NCI-H2171 (cell line): ENCODE measurements at places on chromosomes 2 and 18.
A peak's percentile ranks its signal among the peaks of the same experiment; 100 is the strongest.

DNA sequence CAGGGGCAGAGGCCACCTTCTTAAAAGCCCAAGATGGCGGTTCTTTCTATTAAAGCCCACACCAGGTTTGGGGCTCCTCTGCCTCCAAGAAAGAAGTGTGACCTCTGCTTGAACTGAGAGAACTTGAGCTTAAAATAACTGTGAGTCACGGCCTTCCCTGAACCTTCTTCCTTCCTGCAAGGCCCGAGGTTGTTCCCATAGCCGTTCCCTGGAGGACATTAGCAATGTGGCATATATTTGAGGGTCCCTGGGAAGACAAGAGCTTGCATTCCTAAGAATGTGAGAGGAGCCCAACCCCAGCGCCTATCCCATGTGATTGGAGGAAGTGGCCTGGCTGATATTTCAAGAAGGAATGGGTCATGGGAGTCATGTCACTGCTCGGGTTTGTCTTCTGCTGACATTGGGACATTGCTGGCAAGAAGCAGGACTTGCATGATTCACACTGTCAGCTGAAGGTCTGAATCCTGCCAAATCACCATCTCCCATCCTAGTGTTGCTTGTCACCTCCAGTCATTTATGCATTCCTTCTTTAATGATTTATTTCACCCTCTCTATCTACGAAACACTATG is 168.1 kb downstream of the TRIB2 start:
- no peak for DNase-seq

- DNase-seq: no peak
These were observed 715 bp upstream of the CFAP36 start for GRCh38 chr2:55518841-55519165.

- DNase-seq: no peak
These were observed 2.0 kb downstream of the MFSD6 start for GRCh38 chr2:190410166-190410565.

GRCh38 chr2:17540093-17540812 is at the start of gene VSNL1:
Gene VSNL1, plus strand, starts transcription at chr2:17540696. Its CDS starts 51,379 bp downstream, at chr2:17592075.
- peak; percentile 45 for DNase-seq

DNA sequence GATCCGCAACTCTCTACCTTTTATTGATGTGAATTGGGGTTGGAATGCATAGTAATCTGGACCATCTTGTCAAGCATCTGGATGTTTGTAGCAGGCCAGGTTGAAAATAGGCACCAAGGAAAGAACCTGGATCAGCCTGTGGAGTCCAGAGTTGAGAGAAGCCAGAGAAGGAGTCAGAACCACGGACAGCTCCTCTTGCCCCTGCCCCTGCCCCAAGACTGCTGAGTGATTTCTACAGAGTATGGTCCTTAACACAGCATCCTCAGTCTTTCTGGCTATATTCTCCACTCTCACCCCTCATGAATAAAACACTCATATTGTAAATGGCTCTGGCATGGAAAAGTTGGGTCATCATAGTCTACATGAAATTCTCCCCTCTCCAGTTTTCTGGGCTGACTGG is 154.6 kb downstream of the LOXHD1 start:
- no peak for DNase-seq

DNA sequence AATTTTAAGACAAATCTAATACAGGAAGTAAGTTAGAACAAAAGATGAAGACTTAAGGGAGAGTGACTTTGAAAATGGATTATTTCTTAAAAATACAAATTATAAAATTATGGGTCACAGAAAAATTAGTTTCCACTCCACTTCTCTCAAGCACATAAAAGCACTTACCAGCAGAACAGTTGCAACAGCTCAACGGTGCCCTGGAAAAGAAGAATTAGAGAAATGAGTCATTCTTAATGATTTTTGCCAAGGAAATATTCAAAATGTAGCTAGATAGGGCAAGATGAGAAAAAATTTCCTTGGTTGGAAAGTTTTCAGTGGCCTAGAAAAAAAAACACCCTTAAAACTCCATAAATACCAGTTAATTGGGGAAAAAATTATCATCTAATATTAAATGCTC is 2185.6 kb upstream of the CELF4 start:
- DNase-seq: no peak

DNA sequence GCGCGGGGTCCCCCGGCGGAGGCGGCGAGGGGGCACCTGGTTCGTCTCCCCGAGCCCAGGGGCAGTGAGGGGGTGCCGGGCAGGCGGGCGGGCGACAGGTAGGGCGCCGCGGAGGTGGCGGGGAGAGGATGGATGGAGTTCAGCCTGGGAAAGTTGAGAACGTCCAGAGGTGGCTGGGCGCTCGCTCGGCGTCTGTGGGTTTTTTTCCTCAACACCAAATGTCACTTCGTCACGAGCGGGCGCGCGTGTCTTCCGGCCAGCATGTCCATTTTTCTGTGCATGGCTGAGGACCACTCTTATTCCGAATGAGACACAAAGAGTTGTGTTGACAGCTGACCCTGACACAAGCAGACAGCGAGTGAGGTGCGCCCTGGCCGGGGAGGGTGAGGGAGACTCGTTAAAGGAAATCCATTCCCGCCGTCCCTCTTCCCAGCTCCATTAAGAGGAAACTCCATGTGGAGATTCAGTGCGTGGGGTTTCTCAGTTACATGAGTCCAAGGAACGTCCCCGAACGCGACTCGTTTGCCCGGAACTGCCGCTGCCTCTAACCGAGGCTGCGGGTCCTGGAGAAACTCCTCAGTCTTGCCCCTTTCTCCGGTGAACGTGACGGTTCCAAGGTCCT is 859 bp downstream of the GREB1L start:
- no peak for DNase-seq

GRCh38 chr2:132782176-132782783 is 112.3 kb upstream of the LYPD1 start:
- no peak for DNase-seq

DNA sequence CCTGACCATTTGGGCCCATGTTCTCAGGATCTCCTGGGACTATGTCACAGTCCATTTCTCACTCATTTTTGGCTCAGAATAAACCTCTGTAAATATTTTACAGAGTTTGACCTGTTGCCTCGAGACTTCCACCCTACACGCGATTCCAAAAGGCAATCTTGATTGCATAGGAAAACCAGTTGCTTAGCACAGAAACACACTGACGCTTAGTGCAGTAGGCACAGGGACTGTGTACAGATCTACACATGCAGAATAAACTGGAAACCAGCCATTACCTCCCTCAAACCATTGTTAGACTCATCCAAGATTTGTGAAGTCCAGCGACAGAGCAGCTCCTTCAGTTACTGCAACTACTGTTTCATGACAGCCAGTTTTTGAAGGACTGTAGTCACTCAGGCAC is 73.0 kb downstream of the NCKAP5 start:
- no peak for DNase-seq
